Activated T-helper 2 cell treated with anti-CD3 and anti-CD28 coated beads, Interferon-gamma antibody, Interleukin-2, Interleukin-4, amounts not matched to agents 10 μg/mL and 5 μg/mL and 100 μg/mL, durations not matched to agents 14 hours and 24 hours and 36 hours (primary cell): ENCODE measurements at places on chromosomes 12 and 14.

DNA sequence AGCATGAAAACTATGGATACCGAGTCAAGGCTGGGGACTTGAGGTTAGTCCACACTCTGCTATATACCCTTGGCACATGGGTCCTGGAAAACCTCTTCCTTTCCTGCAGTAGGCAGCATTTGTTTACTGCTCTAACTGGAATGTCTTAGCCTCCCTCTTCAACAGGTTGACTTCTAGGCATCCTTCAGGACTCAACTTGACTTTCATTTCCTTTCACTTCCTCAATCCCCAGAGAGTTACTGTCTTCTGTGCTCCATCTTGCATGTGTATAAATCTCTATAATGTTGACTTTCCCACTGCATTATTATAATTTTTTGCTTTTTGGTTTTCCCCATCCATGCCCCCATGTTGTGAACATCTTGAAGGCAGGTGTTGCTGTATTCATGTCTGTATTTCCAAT lies 107.9 kb downstream of the VRK1 start:
- DNase-seq = no peak

GRCh38 chr12:75661908-75662307 lies 150.5 kb upstream of the KRR1 start:
- DNase-seq = no peak

DNA sequence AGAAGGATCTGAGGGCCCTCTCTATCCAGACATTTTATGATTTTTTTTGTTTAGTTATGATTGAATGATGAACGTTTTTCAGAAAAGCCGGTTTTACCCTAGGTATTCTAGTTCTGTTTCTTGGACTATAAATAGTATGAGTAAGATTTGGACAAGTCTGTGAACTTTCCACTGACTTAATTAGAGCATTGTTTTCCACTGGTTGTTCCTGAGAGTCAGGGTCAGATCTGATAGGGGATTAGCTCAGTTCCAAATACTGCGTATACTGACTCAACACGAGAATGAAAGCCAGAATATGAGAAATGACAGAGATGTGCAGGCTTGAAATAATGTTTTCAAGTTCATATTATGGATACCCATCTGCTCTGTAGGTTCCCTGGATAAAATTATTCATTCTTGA lies 361.6 kb downstream of the AEBP2 start:
- DNase-seq = no peak

DNA sequence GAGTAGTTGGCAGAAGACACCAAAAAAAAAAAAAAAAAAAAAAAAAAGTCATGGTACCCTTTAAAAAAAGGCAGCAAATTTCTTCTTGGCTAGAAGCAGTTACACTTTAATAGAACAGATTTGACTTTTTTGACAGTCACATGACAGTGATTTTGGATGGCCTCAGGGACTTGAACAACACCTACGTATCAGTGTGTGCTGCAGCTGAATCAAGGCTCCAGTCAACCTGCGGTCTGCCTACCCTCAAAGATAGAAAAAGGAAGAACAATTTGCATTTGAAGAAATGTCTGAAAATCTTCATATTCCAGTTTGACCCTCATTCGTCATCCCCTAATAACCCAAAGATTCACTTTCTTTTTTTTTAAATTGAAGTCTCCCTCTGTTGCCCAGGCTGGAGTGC lies 53.9 kb downstream of the MDM2 start:
- no peak for DNase-seq

DNA sequence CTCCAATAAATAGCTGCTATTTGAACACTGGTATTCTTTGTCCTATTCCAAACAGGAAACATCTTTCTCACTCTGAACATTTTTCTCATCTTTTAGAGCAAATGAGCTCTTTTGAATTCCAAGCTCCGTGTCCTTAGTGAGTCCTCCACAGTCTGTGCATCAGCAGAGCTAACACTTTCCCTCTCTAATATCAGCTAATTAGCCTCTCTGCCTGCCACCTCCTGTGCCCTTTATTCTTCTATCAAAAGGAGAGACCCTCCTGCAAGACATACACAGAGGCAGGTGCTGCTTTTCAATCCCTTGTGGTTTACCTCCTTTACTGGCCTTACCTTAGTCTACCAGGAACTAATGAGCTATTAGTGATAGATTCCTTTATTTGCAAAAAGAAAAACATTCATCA lies 178.5 kb downstream of the SLC35F4 start:
- no peak for DNase-seq

DNA sequence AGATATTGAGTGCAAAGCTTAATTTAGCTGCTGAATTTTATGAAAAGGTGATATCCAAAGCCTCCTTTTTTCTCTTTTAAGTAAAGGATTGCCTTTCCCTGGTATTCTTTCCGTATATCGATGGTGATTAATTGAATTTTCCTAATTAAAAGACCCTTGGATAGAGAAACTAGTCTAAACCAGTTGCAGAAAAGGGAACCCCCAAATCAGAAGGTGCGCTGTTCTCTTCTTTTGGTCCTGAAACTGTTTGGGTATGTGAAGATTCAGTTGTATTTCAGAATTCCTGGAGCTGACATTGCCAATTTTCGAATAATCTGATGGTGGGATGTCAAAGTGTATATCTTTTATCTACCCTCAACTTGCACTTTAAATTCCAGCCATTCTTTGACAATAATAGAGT lies 1.9 kb downstream of the GPHN start:
- DNase-seq = no peak

DNA sequence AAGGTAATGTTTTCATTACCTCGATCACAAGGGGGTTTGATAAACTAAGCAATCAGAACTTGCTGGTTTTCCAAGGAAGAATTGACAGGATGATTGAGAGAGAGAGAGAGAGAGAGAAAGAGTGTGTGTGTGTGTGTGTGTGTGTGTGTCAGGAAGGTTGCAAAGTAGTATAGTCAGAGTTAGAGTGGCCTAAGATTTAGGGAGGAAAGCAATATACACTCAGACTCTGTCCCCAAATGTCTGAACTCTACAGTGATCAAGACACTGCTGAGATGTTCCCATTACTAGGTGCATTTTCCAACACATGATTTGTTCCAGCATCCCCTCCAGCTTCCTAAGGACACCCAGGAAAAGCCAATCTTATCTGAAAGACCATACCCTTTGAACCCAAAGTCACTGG lies 1074.1 kb downstream of the BCL11B start:
- DNase-seq = no peak

DNA sequence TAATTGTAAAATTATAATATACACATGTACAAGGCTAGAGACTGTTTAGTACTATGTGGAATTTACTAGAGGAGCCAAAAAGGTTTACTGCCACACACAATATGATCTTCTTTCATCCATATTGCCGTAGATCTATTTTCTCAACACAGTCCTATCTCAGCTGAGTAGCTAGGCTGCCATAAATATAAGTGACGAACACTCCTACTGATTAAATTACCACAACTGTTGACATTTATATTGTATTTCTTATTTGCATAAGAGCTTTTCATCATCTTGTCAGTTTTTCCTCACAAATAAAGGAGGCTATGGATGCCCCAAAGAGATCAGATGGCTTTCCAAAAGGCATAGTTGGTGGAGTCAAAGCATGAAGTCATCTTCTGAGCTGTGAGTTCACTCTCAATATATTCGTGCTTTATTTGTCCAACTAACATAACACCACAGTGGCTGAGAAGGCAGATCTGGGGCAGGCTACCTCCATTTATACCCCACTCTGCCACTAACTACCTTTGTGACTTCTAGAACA lies 78.6 kb downstream of the CCDC59 start:
- no peak for DNase-seq

DNA sequence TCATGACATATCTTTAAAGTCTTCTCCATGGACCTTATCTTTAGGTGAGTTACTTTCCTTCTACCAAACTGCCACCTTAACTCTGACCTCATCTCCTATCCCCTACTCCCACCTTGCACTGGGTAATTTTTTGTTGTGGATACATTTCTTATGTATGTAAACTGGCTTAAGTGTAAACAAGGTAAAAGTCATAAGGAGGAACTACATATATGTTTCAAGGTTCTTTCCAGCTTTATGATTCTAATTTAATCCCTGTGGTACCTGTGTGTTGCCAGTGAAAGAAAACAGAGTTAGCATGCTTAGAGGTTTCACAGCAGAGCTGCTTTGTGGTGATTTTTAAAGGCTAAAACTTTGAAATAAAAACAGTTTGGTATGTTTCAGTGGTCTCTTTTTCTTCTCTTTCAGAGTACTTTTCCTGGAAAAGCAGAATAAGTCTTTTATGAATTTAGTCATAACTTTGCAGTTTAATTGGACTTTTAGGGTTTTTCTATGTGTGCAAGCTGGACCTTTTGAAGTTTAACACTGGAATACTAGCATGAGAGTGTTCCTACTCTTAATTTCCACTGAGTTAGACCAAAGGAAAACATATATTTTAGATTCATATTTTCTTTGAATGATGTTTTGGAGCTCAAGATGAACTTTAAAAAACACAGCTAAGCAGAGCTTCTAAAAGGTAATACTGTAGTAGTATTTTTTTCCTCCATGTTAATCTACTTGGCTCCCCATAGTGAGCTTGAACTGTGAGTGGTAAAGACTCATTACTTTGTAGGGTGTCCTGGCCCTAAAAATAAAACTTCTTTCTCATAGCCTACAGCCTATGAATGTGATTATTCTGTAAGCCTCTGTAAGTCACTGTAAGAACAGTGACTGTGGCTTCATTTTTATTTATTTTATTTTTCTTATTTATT lies 105.4 kb downstream of the FUT8 start:
- no peak for DNase-seq

DNA sequence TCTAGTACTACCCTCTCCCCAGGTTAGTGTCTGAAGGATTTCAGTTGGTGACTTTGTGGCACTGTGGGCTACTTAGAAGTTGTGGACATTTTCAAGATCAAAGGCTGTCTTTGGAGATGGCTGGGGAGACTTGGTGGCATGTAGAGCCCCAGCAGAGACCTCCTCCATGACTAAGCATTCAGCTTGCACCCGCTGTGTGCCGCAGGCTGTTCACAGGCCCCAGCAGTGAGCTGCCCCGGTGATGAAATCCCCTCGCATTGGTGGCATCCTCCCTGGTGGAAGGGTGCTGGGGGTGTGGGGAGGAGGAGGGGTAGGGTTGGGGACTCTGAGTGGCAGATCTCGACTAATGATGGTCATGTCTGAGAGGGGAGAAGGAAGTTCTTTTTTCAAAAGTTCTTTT lies 173.9 kb downstream of the TSPAN9 start:
- no peak for DNase-seq
